Stimulated activated CD8-positive, alpha-beta memory T cell treated with anti-CD3 and anti-CD28 coated beads, Interleukin-7, amount 100 ng/mL, for 1 hour (primary cell): ENCODE measurements at places on chromosomes 2 and 18.

DNA sequence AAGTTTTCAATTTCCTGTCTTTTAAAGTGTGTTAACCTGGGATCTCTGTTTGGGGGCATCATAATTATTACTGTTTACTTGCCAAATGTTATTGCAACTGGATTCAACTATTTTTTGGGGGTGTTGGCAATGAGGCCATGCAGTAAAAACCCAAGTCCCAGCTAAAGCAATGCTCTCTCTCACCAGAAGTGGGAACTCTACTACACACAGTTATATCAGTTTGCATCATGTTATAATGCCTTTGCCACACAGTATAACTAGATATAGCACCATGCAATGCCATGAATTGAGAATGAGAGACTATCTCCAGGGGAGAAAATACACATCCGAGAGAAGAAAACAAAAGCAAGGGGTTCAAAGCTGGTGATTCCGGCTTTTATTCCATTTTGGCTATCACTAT is 79.0 kb downstream of the GCA start:
- DNase-seq, result no peak

DNA sequence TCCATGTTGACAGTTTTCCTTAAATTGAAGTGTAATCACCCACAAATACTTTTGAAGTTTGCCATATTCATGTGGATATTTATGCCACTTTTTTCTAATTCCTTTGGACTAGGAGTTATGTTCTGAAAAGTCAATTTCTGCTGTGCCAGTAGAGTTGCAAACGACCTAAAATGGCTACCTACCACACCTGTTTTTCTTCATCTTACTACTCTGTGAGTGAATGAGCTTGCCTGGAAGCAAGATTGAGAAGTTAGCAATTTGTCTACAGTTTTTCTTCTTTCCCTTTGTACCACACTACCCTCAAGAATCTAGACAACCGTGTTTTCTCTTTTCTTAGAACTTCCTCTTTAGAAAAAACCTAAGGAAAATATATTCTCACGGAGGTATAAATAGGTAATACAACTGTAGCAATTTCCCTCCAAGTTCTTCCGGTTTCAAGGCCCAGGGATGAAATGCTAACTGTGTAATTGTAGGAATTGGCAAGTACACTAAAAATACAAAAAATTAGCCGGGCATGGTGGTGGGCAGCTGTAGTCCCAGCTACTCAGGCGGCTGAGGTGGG is 7.3 kb upstream of the SLC39A10 start:
- no peak for DNase-seq

- DNase-seq, result no peak
Measured at GRCh38 chr2:71082402-71083252, 14.2 kb downstream of the NAGK start.

- DNase-seq, result no peak
Measured at GRCh38 chr2:173669271-173669853, 295.8 kb downstream of the SP3 start.

DNA sequence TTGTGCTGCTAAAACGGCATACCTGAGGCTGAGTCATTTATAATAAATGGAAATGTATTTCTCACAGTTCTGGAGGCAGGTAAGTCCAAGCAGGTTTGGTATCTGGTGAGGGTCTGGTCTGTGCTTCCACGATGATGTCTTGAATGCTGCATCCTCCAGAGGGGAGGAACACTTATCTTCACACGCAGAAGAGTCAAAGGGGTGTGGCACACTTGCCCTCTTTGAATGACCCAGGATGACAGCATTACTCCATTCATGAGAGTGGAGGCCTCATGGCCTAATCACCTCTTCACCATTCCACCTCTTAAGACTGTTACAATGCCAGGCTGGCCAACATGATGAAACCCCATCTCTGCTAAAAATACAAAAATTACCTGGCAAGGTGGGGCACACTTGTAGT is 61.0 kb downstream of the NCAPH start:
- no peak for DNase-seq

DNA sequence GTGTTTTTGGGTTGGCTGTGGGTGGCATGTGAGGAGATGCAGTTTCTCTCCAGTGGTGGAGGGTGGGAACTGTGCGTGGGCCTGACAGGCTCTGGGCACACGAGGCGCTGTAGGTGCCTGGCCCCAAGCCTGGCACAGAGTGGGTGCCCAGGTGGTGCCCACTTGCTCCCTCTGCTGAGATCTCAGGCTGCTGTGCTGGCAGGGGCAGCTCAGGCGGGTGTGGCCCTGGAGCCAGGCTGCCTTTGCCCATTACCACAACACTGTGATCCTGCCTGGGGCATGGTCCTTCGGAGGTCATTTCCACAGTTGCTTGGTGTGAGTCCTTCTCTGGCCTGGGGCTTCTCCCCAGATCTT is 20.4 kb downstream of the TSHZ1 start:
- no peak for DNase-seq

- no peak for DNase-seq
Measured at GRCh38 chr2:9554921-9555296, 721 bp downstream of the ADAM17 start.

GRCh38 chr18:4134700-4135099 is 320.4 kb downstream of the DLGAP1 start:
- DNase-seq, result no peak
